Stimulated activated CD4-positive, alpha-beta T cell treated with anti-CD3 and anti-CD28 coated beads, TNF-alpha, amount 100 ng/mL, for 48 hours (primary cell): ENCODE measurements at places on chromosomes 5 and 9.

DNA sequence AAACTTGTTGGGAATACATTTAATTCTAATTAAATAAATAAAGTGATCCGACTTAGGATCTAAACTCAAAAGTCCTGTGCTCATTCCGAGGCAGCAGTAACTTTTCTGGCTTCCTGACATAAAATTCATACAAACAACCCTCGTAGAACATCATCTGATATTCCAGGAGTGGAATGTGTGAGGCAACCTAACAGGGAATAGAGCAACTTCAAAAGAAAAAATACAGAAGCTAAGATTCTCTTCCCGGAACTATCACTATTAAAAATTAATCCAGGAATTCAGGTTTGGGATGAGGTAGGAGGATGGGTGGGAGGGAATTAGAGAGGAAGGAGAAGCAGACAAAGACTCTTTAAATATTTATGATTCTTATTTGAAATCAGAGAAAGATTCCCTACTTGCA is 32.9 kb upstream of the TRIO start:
- no peak for DNase-seq

GRCh38 chr9:17578911-17579793 is at the start of gene SH3GL2:
Gene SH3GL2 (plus strand): TSS chr9:17579066.
- DNase-seq: no peak

- no peak for DNase-seq
These were observed 54.3 kb downstream of the MTMR12 start for GRCh38 chr5:32258424-32258823.

DNA sequence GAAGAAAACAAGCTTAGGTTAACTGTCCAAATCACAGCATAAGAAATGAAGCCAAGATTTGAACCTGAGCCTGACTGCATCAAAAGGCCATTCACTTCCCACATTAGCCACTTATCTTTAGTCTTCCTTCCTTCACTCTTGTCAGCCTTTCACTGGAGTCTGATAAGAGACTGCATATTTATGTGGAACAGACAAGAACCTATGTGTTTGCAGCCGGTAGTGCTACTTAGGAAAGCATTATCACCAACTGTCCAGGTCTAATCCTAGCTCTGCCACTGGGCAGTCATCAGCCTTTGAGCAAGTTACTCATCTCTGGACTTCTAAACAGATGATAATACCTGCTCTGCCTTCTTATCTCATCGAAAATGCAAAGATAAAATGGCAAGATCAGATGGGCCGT is 12.1 kb upstream of the ATP6V0E1 start:
- DNase-seq: no peak

DNA sequence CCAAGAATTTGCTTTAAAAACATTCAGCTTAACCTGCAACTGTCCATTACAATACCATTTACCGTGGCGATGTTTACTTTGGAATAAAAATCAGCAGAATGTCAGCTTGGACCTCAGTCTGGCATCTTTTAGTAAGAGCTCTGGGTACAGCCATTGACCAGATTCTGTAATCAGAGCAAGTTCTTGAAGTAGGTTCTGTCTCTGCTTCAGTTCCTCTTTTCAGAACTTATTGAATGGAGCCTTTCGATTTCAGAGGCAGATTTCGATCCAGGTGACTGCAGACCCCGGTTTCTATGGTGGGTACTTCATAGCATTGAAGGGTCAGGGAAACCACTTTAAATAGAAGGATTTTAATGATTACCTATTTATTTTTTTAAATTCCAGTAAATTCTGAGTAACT is 53.4 kb upstream of the SV2C start:
- DNase-seq: no peak

- DNase-seq: no peak
These were observed 143.5 kb upstream of the MRPS30 start for GRCh38 chr5:44665101-44665701.

DNA sequence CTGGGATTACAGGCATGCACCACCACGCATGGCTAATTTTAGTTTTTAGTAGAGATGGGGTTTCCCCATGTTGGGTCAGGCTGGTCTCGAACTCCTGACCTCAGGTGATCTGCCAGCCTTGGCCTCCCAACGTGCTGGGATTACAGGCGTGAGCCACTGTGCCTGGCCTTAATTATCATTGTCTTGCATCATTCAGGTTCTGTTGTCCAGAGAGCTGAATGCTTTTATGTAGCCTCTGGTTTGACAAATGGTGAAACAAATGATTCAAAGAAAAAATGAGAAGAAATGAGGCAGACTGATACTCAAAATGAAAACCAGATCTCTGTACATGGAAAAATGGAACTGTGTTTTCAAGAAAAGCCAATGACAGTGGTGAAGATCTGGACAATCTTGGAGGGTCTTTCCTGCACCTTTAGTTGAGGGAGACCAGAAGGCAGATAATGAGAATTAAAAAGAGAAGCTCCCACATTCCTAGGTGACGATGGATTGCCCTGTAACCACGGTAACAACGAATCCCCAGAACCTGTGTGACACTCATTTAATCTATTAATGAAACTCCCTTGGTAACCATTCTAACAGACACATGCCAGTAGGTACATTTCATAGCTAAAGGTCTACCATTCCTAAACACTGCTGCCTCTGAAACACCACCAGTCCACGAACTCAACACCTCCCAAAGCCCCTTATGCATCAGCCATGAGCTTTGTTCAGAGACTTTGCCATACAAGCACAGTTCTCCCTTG is 1.6 kb downstream of the TEX48 start:
- no peak for DNase-seq

DNA sequence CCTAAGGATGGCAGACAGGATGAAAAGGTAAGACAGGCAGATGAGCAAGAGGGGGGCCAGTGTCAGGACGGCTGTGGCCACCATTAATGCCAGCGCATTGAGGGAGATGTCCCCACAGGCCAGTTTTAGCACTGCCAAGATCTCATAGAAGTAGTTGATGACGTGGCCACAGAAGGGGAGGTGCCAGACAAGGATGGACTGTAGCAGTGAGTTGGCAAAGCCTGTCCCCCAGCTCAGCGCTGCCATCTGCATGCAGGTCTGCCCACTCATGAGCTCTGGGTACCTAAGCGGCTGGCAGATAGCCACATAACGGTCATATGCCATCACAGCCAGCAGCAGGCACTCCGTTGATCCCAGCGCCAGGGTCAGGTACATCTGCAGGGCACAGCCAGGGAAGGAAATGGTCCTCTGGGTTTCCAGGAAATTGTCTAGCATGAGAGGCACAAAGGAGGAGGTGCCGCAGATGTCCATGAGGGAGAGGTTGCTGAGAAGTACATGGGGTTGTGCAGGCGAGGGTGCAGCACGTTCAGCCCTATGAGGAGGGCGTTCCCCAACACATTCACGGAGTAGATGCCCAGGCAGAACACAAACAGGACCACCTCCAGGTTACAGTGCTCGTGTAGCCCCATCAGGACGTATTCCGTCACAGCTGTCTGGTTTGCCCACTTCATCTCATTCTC is 10.8 kb downstream of the OR13J1 start:
- DNase-seq: no peak

GRCh38 chr9:87882627-87883026 is at the start of gene SPATA31E1:
Gene SPATA31E1 (plus strand): TSS chr9:87882877. CDS start chr9:87882892, 15 bp downstream.
- DNase-seq: no peak

- DNase-seq: no peak
These were observed 97.0 kb upstream of the ANKRD55 start for GRCh38 chr5:56330167-56330566.

GRCh38 chr5:102286476-102286875 is 9.6 kb downstream of the SLCO4C1 start:
- DNase-seq: no peak

DNA sequence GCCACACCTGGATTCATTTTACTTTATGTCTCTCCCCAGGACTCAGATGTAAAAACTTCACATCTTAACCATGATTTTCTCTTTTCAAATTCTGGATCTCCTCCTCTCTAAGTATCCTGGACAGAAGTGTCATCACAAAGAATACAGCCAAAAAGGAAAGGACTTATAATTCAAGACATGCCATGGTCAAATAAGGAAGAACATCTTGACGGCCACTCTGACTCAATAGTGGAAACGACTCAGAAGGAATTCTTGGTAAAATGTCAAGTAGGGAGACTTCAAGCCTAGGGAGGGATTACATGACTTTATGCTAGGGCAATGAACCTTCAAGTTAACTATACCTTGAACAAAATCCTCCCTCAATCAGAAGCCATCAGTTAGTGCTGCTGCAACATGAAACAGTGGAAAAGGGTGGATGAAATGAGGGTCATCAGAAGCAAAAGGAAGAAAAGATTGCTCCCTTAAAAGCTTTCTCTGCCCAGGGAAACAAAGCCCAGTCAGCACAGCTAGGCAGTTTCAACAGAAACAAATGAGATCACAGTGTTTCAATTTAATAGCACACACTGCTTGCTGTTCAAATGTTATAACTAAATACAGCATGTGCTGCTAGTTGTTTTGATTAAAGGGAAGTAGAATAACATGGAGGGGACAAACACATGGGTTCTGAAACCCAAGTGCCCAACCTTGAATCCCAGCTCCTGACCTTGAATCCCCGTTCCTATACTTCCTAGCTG is 101.4 kb downstream of the LPAR1 start:
- DNase-seq: no peak

DNA sequence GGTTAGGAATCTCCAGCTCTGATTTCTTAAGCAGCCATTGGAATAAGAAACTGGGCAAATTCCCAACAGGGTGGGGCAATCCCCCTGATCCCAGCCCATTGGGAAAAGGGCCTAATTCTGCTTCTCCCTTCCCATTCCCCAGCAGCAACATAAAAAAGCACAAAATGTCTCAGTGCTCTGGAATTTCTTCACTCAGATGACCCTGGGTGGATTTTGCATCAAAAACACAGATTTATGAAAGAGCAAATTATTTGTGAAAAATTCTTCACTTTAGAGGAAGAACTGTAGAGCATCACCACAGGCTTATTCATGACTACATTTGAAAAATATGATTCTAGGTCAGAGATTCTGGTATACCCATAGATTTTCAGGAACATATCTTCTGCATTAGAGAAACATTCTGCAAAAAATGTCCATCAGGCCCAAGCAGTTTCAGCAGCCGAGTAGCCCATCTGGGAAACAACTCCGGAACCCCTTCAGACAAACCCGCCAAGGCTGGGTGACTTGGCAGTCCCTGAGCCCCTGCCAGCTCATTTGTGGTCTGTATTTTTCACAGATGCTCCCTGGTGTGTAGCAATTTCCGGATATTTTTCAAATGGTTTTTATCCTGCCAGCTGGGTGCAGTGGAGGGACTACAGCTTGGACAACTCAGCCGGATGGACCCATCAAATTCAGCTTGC is 102.1 kb upstream of the RANBP3L start:
- DNase-seq: no peak

GRCh38 chr5:62934319-62934718 is 355.7 kb downstream of the LRRC70 start:
- DNase-seq: no peak
